ENCODE measurements at places on chromosomes 5 and 9.

GRCh38 chr9:78932849-78933627 lies 636.1 kb downstream of the PSAT1 start:
- DNase-seq = no peak

GRCh38 chr9:35852267-35852815 lies 17.9 kb downstream of the OR13J1 start:
- no peak for DNase-seq

GRCh38 chr5:1345876-1346626 lies 1.2 kb upstream of the CLPTM1L start:
- no peak for DNase-seq

DNA sequence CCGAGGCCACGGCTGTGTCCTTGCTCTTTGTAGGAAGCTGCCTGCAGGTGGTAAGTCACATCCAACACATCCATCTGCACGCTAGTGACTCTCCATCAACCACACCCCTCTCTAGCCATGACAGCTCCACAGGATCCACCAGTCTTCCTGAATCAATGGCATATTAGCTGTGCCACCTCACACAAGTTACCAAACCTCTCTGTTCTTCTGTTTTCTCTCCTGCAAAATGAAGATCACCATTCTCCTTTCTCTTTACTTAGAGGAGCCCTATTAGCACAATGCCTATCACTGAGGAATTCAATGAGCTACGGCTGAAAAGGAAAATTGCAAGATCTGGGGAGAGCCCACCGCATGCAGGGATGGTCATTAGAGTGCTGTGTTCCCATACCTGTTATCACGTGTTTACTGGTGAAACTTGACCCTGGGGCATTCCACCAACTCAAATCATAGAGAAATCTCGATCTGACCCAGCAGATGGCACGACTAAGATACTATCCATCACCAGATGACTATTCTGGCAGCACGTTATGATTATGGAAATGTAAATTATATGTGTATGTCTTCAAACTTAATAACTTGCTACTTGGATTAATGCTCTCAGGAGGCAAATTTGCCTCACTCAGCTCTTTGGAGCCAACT lies 20.9 kb downstream of the WHRN start:
- DNase-seq = no peak

DNA sequence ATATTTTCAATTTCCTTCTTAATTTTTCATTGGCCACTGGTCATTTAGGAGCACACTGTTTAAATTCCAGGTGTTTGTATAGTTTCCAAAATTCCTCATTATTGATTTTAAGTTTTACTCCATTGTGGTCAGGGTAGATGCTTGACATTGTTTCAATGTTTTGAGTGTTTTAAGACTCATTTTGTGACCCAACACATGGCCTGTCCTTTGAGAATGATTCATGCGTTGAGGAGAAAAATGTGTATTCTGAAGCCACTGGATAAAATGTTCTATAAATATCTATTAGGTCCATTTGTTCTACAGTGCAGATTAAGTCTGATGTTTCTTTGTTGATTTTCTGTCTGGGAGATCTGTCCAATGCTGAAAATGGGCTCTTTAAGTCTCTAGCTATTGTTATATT lies 24.4 kb upstream of the FNIP1 start:
- no peak for DNase-seq

- DNase-seq = no peak
Observed at GRCh38 chr9:135056541-135056940, 30.9 kb upstream of the OLFM1 start.

GRCh38 chr9:105697871-105698270 lies 3.5 kb downstream of the TMEM38B start:
- no peak for DNase-seq

DNA sequence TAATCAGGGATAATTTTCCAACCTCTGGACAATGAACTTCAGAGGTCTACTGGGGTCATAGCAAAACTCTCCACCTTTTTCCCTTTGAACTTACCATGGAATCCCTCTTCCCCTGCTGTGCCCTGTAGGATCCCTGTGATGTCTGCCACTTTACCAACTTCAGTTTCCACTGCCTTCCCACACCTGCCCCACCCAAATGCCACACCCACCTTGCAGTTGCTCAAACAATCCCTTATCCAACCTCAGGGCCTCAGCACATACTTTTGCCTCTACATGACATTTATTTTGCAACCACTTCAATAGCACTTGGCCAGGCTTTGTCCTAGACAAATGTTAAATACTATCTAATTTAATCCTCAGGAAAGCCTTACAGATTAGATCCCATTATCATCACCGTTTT lies 463.7 kb upstream of the WWC1 start:
- no peak for DNase-seq

DNA sequence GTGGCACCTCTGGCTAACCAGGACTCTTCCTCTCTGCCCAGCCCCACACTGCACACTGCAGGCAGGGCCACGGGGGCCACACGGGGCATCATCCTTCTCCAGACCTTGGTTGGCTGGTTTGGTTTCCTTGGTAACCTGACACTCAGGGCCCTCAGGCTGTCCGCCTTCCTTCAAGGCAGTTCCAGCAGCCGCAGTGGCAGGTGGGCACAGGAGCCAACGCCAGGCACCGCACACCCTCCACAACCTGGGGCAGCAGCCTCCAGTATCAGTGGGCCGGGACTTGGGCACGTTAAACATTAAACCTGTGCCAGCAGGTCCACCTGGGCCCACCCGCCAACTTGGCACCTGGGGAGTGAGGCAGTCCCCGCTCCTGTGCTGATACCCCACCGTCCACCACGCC lies 1.9 kb downstream of the NPDC1 start:
- DNase-seq = no peak

GRCh38 chr5:64680289-64680688 lies 10.0 kb upstream of the SHISAL2B start:
- no peak for DNase-seq

GRCh38 chr9:115757461-115757860 lies 396.1 kb upstream of the PAPPA start:
- DNase-seq = no peak

GRCh38 chr5:126810596-126811380 lies 33.9 kb downstream of the LMNB1 start:
- no peak for DNase-seq
